ENCODE measurements at places on chromosomes 7 and 10. TPM values are rescaled to one million over a fixed set of nuclear protein-coding genes. Genes with fewer than 3 reads are reported as not detected.
A peak's percentile ranks its signal among the peaks of the same experiment; 100 is the strongest.

GPR141 gene
- total RNA-seq = 0.40 TPM

MMD2 gene
- total RNA-seq = not detected

LRMDA gene
- 2.5 TPM for total RNA-seq

LRRD1 gene
- not detected for total RNA-seq

DNA sequence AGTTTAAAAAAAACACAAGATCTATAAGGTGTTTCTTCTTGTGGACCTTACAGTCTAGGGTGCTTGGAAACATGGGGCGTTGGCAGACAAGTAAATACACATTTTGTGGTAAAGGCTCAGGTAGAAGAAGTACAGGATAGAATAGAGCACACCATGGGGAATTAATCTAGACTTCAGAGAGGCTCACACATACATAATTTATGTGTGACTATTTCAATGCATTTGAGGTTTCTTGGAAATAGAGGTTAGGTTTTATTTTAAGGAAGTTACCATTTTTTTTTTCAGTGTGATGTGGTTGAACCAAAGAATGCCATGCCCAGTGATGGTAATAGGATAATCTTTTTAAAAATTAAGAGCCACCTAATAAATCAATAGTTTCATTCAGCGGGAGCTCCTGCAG, 12.8 kb downstream of the CFTR start:
- H3K36me3 ChIP-seq = no peaks in the 10 kb centered on the region
- no peak overlapping the region for H3K27ac ChIP-seq
- H3K4me3 ChIP-seq = no peak overlapping the region
- H3K27me3 ChIP-seq = no peaks in the 10 kb centered on the region
- H3K4me1 ChIP-seq = peaks cover 3% of the 10 kb centered on the region
- DNase-seq = no peak

DNA sequence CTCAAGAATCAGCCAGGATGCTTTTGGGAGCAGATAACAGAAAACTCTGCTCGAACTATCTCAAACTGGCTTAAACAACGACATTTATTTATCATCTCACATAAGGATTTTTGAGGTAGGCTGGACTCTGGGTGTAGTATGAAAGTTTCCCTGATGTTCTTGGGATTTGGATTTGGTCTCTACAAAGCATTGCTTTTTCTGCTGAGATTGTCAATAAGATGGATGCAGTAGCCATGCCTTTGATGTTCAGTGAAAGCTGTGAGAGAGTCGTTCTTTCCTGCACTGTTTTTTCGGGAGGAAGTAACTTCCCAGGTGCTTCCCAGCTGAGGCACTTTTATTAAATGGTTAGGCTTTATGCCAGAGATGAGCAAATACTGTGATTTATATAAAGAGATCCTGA, 181.1 kb downstream of the PRKG1 start:
- no peak overlapping the region for H3K27ac ChIP-seq
- H3K4me3 ChIP-seq = no peak overlapping the region
- DNase-seq = no peak
- H3K4me1 ChIP-seq = no peaks in the 10 kb centered on the region
- no peaks in the 10 kb centered on the region for H3K27me3 ChIP-seq
- H3K36me3 ChIP-seq = no peaks in the 10 kb centered on the region

- H3K27ac ChIP-seq = no peak overlapping the region
- no peak overlapping the region for H3K4me3 ChIP-seq
- H3K27me3 ChIP-seq = no peaks in the 10 kb centered on the region
- DNase-seq = no peak
- no peaks in the 10 kb centered on the region for H3K4me1 ChIP-seq
These were observed 230.8 kb downstream of the SKAP2 start for GRCh38 chr7:26633557-26633956.

DNA sequence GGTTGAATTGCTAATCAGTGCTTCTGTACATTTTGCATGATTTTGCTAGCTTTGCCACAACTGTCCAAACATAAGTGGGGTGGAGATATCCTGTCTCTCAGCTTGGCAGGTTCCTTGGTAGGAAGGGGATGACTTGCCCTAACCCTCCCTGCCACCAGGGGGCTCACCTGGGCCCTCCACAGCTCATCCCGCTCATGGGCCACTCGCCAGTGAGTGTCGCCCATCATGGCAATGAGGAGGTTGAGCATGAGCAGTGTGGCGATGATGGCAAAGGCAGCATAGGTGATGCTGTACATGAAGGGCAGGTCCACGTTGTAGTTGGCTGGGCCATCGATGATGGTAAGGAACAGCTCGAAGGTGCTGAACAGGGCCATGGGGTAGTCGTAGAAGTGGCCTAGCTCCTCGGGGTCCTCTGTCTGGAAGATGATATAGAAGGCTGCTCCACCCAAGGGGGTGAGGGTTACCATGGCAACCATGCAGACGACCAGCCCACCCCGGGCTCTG, 12.2 kb downstream of the TRPV6 start:
- H3K27ac ChIP-seq = no peak overlapping the region
- H3K27me3 ChIP-seq = no peaks in the 10 kb centered on the region
- no peaks in the 10 kb centered on the region for H3K36me3 ChIP-seq
- H3K4me3 ChIP-seq = no peak overlapping the region
- DNase-seq = no peak

GRCh38 chr10:125064681-125065492, 95.5 kb downstream of the CTBP2 start:
- peak; percentile 55 for DNase-seq
- H3K27ac ChIP-seq = peak overlapping the region; percentile 73
- peaks cover 27% of the 10 kb centered on the region for H3K4me1 ChIP-seq
- H3K4me3 ChIP-seq = no peak overlapping the region
- no peaks in the 10 kb centered on the region for H3K36me3 ChIP-seq

DNA sequence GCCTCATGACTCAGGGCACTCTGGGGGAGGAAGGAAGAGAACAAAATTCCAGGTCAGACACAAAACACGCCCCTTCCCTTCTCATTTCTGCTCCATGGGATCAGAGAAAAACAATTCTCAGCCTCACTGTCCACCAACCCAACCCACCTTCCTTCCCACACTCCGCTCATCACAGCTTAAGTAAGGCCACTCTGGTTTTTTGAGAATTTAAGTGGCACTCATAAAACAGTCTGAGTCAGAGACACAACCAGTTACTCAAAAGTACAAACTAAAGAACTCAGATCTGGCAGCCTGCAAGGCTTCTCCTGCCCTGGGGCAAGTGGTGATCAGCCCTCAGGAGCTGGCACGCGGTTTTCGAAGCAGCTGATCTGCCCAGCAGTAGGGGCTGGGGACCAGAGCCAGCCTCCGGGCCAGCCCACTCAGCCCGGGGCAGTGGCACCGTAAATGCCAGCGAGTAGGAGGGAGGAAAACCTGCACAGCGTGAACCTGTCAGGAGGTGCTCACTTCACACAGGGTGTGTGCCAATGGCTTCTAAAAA, 39.1 kb upstream of the ABLIM1 start:
- no peaks in the 10 kb centered on the region for H3K36me3 ChIP-seq
- no peak for DNase-seq
- H3K4me3 ChIP-seq = no peak overlapping the region
- H3K4me1 ChIP-seq = no peaks in the 10 kb centered on the region
- H3K27me3 ChIP-seq = no peaks in the 10 kb centered on the region
- H3K27ac ChIP-seq = no peak overlapping the region

DNA sequence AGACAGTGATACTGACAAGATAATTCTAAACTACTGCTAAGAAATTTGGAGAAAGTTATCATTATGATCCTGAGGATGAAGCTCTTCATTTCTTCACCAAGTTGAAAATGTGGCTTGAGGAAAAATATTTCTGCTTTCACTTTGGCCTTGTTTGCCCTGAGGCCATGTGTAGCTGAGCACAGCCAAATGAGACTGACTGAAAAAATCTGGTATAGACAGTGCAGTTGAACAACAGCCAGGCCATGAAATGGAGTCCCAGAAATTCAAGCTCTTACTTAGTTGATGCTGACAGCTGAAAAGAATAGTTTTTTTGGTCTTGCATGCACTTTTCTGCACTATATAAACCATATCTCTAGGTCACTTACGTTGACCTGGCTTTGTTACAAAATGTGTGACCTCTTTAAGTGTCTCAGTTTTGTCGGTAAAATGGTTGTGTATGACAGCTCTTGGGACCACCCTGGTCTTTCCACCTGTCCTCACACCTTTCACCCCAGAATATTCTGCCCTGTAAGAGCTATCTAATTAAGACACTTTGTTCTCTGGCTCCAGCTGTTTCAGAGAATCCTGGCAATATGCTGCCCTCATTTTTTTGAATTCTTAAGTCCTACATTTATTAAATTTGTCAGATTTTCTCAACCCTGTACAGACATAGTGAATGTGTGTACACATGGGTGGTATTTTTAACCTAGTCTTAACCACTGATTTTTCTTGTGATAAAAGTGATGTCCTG, 91.3 kb downstream of the CD36 start:
- H3K4me3 ChIP-seq = no peak overlapping the region
- no peaks in the 10 kb centered on the region for H3K36me3 ChIP-seq
- H3K27me3 ChIP-seq = no peaks in the 10 kb centered on the region
- no peak for DNase-seq

DNA sequence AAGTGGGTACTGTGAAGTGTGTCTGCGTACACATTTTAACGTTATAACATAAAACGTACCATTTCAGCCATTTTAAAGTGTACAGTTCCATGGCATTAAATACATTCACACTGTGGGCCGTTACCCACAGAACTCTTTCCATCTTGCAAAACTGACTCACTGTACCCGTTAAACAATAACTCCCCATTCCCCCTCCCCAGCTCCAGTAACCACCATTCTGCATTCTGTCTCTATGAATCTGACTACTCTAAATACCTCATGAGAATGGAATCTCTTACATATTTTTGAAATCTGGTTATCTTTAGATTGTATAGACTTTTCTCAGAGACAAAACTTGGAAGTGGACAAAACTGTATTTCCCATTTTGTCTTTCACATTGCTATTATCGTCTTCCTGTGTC, 9.3 kb downstream of the ARL3 start:
- no peak for DNase-seq
- no peaks in the 10 kb centered on the region for H3K36me3 ChIP-seq
- no peak overlapping the region for H3K4me3 ChIP-seq

GRCh38 chr10:35580423-35580770, 24.7 kb upstream of the GJD4 start:
- no peaks in the 10 kb centered on the region for H3K27me3 ChIP-seq
- no peak overlapping the region for H3K4me3 ChIP-seq
- H3K4me1 ChIP-seq = no peaks in the 10 kb centered on the region

GRCh38 chr10:12559578-12560178, 210.3 kb downstream of the CAMK1D start:
- no peaks in the 10 kb centered on the region for H3K4me1 ChIP-seq
- no peak overlapping the region for H3K27ac ChIP-seq
- no peak for DNase-seq
- H3K27me3 ChIP-seq = no peaks in the 10 kb centered on the region
- no peaks in the 10 kb centered on the region for H3K36me3 ChIP-seq

DNA sequence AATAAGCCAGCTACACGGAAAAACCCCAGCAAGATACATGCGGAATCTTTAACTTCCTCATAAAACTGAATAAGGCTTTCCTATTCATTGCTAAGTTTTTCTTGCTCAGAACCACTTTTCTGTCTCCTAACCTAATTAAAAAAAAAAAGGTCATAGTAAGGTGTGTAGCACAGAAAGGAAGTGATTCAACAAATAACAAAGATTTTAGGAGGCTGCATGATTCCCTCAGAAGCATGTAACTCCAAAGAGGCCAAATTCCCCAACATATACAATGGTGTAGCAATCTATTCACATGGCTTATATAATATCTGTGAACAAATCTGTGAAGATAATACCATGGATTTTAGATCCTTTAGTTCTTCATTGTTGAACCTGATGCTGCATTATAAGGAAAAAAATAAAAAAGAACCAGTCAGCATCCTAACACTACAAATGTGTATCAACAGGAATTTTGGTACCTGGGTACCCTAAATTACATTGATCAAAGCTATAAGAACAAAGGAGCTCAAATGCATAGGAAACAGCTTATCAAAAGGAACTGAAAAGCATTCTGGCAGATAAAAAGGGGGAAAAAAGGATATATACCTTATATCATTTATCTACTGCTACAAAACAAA, 63.8 kb downstream of the IMMP2L start:
- no peaks in the 10 kb centered on the region for H3K36me3 ChIP-seq
- H3K4me1 ChIP-seq = no peaks in the 10 kb centered on the region
- H3K27me3 ChIP-seq = no peaks in the 10 kb centered on the region

- no peaks in the 10 kb centered on the region for H3K27me3 ChIP-seq
- no peaks in the 10 kb centered on the region for H3K36me3 ChIP-seq
- H3K27ac ChIP-seq = no peak overlapping the region
- H3K4me3 ChIP-seq = no peak overlapping the region
- no peak for DNase-seq
These were observed 3.8 kb downstream of the VPS41 start for GRCh38 chr7:38905056-38905759.

DNA sequence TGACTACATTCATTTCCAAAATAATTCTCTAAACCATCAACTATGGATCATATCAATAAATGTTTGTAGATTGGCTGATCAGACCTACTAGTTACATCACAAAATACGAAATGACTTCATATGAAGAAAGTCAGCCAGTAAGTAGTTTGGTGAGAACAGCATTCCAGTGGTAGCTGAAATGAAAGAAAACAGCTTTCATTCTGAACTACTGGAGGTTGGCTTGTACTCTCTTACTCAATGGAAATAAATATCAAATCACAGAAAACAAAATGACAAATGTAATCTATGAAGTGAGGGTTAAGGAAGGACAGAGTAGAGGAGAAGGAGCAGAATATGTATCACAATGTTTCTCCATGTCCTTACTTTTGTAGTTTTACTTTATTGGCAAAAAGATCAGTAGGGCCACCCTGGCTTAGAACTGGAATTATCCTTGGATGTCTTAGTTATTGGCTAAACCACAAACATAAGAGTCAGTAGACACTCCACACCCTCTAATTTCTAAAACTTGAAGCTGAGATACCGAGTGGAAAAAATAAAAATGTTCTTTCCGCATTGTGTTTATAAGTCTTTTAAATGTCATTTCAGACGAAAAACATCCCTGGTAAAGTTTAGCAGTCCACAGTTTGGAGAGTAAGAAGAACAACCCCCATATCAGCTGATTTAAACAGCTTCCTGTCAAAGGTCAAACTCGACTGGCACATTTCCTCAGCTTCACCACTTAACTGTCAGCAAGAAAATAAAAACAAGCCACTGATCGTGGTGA, 74.0 kb upstream of the DGKI start:
- no peak overlapping the region for H3K4me3 ChIP-seq
- DNase-seq = no peak

DNA sequence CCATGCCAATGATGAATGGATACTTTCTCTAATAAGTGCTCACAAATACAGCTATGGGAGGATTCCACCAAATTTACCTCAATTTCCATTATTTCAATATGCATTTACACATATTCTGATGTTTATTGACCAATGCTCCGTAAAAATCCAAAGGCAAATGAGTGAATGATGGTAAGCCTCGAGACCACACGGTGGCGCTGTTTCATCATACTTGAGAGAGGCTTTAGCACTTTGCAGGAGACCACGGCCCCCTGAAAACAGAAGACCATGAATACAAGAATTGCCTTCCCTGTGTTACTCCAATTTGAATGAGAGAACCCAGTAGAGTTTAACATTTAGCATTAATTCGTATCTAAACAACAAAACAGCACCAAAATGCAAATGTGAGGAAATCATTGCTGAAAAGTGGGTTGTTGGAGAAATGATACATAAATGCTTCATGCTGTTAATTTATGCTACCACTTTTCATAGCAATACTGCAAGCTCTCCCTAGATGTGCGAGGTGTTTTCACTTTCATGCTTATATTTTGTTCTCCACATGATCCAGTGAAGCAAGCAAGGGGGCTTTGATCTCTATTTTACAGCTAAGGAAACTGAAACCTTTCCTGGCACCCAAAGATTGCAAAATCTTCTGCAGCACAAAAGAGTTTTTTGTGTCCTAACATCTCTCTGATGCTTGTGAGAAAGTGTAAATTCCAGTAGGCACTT, 35.4 kb downstream of the TRIL start:
- H3K4me3 ChIP-seq = no peak overlapping the region
- H3K4me1 ChIP-seq = no peaks in the 10 kb centered on the region
- no peak overlapping the region for H3K27ac ChIP-seq
- DNase-seq = peak; percentile 75
- no peaks in the 10 kb centered on the region for H3K27me3 ChIP-seq
